ENCODE measurements at places on chromosomes 2 and 18. TPM values are rescaled to one million over a fixed set of nuclear protein-coding genes. Genes with fewer than 3 reads are reported as not detected.

Gene CBLN2
- total RNA-seq = not detected

Gene SCG2
- 0.14 TPM for total RNA-seq

Gene CD8B
- not detected for total RNA-seq

Gene GAREM2
- total RNA-seq = 0.27 TPM

Gene FBXO36
- 1.9 TPM for total RNA-seq

Gene CMPK2
- 10.5 TPM for total RNA-seq

Gene SKA1
- total RNA-seq = 29.4 TPM
